Renal cortical epithelial cell (primary cell): ENCODE measurements at places on chromosomes 2 and 18. TPM values are rescaled to one million over a fixed set of nuclear protein-coding genes. Genes with fewer than 3 reads are reported as not detected.

DNA sequence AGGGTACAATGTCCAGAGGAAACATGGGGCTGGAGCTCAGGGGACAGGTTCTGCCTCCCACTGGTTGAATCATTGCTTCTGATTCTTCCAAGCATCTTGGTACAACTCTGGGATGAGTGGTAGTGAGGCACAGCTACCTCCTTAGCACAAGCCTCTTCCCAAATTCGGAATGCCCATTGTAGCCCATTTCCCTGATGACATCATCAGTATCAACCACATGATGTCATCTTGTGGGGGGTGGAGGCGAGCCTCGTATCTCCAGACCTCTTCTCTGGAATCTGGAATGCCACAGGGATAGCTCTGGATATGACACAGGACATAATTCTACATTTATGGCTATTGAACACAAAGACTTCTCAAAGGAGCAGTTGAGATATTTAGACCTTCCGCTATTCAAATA is 715.2 kb downstream of the RNF144A start:
- no peak for DNase-seq

- no peak for DNase-seq
Observed at GRCh38 chr2:182817558-182817957, 48.9 kb downstream of the FRZB start.

Gene RESP18
- total RNA-seq = not detected in 2 replicates

Gene STAT4
- 0.52 and 3.0 TPM in 2 replicates for total RNA-seq

Gene PRKAG3
- total RNA-seq = not detected in 2 replicates

- DNase-seq = no peak
Observed at GRCh38 chr2:221569425-221569845, 2.7 kb downstream of the EPHA4 start.

Gene ALPP
- total RNA-seq = not detected in 2 replicates

Gene MAP4K3
- 56.6 and 108 TPM in 2 replicates for total RNA-seq

DNA sequence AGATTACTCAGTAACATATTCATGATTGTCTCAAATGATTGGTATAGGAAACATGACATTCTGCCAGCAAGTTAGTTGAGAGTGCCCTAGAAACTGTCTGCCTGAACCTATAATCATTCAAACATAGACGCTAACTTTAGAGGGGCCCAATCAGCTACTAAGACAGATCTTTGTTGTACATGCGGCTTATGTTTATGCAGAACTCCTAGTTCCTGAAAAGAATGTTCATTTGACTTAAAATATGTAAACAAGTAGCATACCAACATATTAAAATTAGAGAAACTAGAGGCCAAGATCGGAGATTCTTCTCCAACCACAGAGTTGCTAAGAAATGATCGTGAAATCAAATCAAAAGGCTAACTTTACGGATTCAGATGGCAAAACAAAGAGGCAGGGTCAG is 4.2 kb upstream of the METAP1D start:
- no peak for DNase-seq

GRCh38 chr2:207487650-207488311 is 42.0 kb upstream of the CREB1 start:
- peak; percentile 59 for DNase-seq

DNA sequence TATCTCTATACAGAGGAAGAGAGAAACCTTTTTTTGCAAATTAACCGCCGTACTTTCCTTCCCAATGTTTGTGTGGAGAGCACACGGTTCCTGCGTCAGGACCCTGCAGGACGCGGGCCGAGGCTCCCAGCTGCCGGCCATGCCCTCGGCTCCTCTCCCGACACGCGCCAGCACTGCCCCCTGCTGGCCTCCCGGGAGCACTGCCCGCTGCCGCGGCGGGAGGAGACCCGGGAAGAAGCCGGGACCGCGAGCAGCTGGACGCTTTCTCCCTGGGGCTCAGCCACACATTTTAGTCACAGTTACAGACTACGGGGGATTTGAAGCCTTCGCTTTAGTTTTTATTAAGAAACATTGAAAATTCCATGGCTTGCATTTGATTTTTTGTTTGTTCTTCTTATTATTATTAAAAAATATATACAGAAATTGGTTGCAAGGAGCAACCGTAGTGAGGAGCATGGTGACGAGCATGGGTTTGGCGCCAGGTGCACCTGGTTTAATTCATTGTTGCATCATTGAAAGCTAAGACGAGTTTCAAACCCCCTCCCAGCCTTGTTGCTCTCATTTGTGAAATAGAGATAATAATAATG is 401.2 kb downstream of the GALR1 start:
- no peak for DNase-seq

DNA sequence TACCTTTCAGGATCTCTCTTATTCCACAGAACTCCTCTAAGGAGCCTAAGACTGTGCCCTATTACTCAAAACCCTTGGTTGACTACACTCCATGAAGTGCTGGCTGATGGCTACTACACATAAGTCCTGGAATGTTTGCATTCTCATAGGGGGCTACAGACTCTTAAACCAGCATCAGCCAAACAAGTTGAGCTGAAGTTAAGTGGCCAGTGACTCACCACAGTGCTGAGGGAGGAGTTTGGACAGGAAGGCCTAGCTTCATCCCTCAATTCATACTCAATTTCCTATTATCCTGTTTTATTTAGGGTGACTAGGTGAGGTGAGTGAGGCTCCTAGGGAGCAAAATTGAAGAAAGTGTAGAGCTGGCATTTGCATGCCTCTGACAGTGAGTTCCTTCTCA is 246.7 kb downstream of the SMAD2 start:
- no peak for DNase-seq

- DNase-seq = no peak
Observed at GRCh38 chr2:102015399-102015798, 23.6 kb downstream of the IL1R2 start.

DNA sequence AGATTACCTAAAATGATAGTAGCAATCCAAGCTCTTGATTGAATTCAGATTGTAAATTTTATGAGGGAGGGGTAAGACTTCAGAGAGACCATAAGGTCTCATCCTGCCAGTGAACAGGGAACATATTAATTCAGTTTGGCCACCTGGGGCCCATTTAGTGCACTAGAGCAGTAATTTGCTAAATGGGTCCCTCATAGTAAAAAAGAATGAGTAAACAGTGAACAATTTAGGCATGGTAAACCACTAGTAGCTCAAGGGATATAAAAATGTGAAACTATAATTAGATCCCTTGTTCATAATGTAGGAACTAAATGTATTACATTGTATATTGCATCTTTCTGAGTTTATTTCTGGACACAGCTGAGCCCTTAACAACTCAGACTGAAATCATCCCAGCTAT is 4.9 kb upstream of the PHLPP1 start:
- no peak for DNase-seq

Gene TUBA3E
- total RNA-seq = not detected in 2 replicates

DNA sequence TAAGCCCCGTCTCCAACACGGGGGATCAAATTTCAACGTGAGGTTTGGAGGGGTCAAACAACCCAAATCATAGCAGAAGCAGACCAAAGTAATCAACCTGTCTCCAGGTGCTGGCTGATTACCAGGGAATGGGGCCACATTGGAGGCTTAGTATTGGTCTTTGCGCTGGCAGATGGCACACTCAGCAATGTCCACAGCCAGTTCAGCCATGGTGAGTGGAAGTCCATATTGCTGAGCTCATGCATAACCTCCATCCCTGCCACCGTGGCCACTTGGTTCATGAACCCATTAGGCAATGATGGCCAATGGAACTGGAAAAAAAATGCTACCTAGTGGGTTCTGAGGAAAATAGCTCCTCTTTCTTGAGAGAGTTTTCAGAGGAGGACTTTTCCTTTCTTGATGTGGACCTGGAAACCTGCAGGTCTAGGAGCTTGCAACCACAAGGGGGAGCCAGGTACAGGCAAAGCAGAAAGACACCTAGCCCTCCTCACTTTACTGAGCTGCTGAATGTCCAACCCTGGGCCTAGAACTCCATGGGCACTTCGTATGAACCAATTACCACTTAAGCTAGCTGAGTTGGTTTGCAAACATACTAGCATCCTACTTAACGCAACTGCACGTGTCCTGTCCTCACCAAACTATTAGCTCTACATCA is 128.0 kb upstream of the GYPC start:
- DNase-seq = peak; percentile 35

DNA sequence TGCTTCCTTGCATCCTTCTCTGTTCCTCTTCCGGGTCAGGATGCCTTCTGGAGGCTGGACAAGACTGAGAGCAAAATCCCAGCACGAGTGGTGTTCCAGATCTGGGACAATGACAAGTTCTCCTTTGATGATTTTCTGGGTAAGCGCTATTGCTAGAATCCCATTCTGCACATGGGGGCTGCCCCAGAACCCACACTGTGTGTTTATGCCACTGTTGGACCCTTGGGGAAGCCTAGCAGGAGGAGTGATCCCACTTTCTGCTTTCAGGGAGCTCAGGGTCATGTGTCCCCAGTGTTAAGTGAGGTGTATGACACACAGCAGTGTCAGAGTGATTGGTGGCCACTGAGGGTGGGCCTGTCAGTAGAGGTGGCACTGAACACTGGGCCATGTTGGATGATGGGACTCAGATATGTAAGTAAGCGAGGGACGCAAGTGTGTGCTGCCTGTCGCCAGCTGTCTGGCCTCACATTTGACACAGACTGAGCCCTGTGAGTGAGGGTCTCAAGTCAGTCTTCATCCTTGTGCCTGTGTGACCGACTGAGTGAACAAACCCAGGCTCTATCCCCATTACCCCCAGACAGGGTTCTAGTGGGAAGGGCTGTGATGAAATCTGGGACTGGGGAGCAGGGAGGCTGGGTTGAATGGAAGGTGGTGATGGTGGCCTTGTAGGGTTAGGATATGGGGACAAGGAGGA is 220.9 kb downstream of the DYSF start:
- no peak for DNase-seq

DNA sequence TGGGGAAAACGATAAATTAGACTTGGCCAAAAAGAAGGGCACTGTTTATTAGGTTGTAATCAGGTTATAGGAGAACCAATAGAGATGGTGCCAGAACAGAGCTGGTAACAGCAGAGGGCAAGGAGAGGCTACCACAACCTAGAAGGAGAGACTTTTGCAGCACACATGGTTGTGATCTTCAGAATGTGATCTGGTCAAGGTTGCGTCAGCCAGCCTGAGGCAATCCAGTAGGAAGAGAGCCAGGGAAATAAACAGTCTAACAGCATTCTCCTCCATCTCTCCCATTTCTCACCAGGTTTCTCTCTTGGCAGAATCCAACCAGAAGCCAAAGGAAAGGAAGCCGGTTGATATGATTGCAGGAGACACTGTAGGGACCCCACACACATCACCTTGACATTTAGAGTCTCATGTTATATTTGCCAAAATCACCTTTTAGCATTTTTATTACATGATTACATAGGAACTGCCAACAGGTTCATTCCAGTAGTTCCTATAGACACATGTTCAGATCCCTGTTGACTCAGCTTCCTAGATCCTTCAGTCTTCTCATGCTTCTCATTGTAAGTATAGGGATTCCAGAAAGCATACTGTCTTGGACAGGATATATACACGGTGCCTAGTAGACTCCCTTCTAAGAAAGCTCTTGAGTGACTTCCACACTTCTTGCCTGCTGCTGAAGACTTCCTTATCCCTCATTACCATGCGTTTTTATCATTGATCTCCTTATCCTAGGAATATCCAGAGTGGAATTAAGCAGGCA is 17.6 kb upstream of the SPATS2L start:
- peak; percentile 33 for DNase-seq

- DNase-seq = no peak
Observed at GRCh38 chr18:8705238-8705960, at the start of gene MTCL1. Gene MTCL1 (plus strand): TSS chr18:8705556. CDS start chr18:8705661, 105 bp downstream.

- peak; percentile 75 for DNase-seq
Observed at GRCh38 chr2:195898505-195899191, 170.0 kb downstream of the DNAH7 start.

GRCh38 chr2:150178591-150178990 is 308.9 kb downstream of the RND3 start:
- DNase-seq = no peak

DNA sequence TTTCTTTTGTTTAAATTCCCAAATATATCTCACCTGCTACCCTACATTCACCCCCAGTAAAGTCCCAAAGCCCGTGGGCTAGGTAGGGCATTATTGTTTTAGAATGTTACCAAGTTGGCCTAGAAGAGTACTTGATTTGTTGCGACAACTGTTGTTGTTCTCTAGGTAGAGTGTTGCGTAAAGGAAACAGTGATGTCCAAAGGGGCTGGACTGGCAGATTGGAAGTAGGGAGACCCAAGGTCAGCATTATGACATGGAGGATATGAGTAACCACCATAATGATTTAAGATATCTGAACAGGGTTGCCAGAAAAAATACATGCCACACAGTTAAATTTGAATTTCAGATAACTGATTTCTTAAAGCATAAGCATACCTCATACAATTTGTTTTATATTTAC is 39.2 kb downstream of the SCN1A start:
- no peak for DNase-seq

DNA sequence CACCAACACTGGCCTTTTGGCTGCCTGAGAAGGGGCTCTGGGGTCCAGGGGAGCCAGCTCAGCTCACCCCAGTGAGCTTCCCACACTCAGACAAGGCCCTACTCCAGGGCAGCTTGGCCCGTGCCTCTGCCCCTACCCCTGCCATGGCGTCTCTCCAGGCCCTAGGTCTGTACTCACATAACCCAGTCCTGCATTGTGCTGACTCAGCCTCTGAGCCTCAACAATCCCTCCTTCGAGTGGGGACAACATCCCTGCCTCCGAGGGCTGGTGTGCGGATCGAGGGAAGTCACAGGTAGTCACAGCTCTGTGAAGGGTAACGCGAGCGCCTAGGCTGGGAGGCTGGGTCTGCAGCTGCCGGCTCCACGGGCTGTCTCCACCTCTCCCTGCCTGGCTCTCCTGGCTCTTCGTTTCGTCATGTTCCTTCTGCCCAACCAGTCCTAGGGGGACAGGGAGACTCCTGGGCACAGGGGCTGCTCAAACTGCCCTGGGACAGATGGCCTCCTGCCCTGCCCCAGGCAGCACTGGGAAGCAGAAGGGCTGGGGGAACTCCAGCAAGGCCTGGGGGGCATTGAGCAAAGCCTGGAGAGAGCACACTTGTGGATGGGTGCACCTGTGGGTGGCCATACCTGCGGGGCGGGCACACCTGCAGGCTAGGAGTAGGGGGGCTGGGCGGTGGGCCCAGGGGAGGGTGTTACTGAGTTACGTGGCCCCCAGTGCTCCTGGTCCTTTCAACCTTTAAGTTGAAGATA is 74.6 kb downstream of the RRM2 start:
- no peak for DNase-seq

Gene TUBA4B
- total RNA-seq = 0.25 TPM in 1 of 2 replicates, not detected in the other

DNA sequence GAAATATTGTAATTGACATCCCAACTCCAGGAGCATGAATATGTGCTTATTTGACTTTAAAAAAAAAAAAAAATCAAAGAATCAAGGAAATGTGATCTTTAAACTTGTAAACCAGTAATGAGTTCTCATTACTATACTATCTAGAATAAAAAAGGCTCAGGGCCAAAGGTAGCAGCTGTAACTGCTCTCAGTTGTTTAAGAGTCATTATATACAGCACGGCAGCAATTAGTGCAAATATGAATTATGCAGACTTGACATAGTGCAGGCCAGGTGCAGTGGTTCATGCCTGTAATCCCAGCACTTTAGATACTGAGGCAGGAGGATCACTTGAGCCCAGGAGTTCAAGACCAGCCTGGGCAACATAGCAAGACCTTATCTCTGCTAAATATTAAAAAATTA is 125.7 kb upstream of the TTC39C start:
- DNase-seq = no peak

- no peak for DNase-seq
Observed at GRCh38 chr2:179051250-179051649, 1.3 kb upstream of the CCDC141 start.
